ENCODE measurements at places on chromosomes 13 and 19.

GRCh38 chr19:46841458-46842083, 9.1 kb downstream of the AP2S1 start:
- DNase-seq: no peak

GRCh38 chr13:19927117-19927748, 31.3 kb upstream of the ZMYM2 start:
- no peak for DNase-seq

DNA sequence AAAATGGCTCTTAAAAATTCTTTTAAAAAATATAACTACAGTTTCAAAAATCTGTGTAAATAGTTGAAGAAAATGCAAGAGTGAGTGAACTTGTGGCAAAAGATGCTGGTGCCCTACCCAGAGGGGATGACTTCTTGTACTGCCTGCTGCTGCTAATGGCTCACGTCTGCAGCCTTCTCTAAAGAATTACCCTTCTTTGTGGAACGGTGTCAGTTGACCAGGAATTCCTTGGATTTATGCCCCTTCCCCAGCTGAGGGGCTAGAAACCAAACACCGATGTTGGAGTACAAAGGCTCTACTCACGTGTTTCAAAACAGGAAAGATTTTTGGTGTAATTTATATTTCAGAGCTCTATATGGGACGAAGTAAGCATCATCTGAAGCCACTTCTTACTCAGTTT, 1582.8 kb downstream of the OLFM4 start:
- DNase-seq: no peak

- DNase-seq: no peak
Measured at GRCh38 chr19:9009935-9010651, at the start of gene MUC16. Gene MUC16 (minus strand): TSS chr19:9010409.

- no peak for DNase-seq
Measured at GRCh38 chr19:28148554-28148953, 1064.4 kb downstream of the UQCRFS1 start.

DNA sequence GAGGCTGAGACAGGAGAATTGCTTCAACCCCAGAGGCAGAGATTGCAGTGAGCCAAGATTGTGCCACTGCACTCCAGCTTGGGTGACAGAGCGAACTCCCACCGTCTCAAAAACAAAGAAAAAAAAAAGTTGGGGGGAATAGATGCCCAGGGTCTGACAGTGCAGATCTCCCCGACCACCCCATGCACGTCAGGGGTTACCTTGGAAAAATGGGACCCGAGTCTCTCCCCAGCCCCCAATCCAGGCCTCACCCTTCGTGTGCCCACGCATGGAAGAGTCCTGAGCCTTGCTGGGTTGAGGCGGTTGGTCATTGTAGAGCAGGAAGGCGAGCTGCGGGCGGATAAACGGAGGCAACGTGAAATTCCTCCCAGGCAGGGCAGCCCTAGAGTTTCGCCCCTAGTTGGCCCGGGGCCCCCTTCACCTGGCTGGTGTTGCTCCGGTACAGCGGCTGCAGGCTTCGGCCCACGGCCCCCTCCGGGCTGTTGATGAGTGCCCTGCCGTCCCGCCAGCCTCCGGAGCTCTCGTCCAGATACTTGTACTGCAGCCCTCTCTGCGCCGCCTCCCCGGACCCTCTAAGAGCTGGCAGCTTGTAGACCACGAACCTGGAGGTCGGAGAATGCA, 588 bp downstream of the DNASE2 start:
- no peak for DNase-seq

DNA sequence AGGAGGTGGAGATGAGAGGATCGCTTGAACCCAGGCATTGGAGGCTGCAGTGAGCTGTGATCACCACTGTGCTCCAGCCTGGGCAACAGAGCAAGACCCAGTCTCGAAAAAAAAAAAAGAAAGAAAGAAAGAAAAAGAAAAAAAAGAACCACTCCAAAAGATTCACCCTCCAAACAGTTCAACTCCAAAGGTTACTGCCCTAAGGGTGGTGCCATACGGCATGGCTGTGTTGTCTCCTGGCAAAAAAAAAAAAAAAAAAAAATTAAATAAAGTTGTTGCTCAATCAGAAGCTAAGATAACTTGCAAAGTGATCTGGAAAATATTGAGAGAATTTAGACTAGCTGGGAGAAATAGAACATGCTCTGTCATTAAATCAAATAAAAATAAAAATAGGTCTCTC, 79.5 kb downstream of the KCTD15 start:
- DNase-seq: no peak

- DNase-seq: no peak
Measured at GRCh38 chr19:14561847-14562351, 10.0 kb downstream of the NDUFB7 start.

GRCh38 chr13:112362021-112362420, 14.1 kb upstream of the SPACA7 start:
- no peak for DNase-seq

DNA sequence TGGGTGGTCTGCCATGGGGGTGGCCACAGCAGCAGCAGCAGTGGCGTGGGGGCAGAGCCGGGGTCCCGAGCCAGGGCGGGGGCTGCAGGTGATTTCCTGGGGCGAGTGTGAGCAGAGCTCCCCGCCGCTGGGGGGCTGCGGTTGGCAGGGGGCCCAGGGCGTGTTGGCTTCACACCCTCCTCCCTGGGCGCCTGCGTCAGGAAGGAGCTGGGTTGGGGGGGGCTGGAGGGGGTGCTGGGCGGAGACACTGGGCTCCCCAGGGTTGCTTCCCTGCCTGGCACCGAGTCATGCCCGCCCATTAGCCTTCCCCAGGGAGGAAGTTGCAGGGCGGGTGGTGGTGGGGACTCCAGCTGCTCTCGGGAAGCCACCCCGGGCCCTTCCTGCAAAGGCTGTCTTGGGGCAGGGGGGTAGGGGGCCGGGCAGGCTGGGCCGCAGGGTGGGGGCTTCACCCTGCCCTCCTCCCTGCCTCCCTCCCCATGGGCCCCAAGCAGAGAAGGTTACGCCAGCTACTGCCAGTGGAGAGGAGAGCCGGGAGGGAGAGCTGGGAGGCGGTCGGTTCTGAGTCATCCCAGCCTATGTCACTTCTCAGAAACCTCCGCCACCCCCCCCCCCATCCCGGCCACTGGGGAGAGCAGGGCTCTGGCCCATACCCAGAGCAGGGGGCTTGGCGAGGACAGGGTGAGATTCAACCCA, 4.6 kb downstream of the MIDN start:
- peak; percentile 91 for DNase-seq

DNA sequence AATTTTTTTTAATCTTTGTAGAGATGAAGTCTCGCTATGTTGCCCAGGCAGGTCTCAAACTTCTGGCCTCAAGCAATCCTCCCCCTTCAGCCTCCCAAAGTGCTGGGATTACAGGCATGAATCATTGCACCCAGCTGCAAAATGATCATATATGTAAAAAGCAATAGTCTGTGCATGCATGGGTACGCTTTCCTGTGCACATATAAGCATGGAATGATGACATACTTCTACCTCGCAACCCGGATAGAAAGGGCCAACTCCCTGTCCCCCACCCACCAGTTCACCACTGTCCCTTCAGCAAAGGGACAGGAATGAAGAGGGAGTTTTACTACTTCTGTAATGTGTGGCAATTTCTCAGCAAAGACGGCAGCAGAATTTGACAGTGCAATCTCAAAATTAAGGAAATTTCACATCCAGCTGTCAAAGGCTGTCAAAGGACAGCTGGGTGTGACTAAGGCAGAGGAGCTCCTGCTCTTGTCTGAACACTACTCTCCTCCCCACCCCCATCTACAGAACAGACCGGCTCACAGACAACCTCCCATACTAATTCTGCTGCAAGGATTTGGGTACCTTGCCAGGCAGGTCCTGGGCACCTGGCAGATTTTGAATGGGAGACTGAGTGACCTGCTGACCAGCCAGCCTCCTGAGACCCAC, 95.6 kb downstream of the TSHZ3 start:
- DNase-seq: no peak

- DNase-seq: no peak
Measured at GRCh38 chr13:108375772-108376171, 106.3 kb downstream of the TNFSF13B start.

DNA sequence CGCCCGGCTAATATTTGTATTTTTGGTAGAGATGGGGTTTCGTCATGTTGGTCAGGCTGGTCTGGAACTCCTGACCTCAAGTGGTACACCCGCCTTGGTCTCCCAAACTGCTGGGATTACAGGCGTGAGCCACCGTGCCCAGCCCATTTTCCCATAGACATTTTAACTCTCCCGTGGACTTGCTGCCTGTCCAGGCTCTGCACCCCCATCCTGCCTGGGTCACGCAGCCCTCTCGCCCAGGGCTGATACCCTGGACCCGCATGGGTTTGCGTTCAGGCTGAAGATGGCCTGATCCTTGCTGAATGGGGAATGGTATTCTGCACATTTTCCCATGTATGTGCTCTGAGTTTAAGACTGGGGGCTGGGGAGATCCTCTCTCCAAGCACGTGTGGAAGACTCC, 46.0 kb upstream of the RANBP3 start:
- no peak for DNase-seq

Data from smooth muscle cell of the brain vasculature (primary cell).